ENCODE measurements at places on chromosomes 3 and 15. TPM values are rescaled to one million over a fixed set of nuclear protein-coding genes. Genes with fewer than 3 reads are reported as not detected.
A peak's percentile ranks its signal among the peaks of the same experiment; 100 is the strongest.

GRCh38 chr15:59115047-59115446 lies 10.1 kb downstream of the CCNB2 start:
- DNase-seq = no peak

DNA sequence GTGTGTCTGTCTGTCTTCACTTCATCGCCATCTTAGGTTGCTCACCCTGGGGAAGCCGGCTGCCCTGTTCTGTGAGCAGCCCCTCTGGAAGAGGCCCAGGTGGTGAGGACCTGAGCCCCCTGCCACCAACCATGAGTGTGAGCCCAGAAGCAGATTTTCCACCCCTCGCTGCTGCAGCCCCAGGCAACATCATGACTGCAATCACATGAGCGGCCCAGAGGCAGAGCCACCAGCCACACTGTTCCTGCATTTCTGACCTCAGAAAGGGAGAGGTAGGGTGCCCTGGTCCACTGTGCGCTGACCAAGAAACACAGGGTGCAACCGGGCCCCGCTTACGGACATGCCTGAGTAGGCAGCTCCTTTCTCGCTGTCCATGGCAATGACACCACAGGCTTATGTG lies 92.3 kb upstream of the IQSEC1 start:
- no peak for DNase-seq

DNA sequence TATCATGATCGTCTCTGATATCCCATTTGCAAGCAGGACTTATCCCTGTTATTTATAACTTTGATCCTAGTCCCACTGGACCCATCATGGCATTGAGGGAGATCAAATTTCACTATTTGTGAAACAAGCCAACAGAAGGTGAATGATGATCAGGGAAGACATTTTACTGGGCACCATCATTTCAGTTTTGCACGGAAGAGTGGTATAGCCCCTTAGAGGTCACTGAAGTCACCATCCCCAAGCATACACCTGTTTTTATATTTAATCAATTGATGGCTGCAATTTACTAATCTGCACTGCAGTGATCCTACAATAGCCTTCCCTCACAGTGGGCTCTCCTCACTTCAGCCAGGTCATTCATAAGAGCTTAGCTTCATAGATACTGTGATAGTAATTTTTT lies 132.4 kb downstream of the FHIT start:
- DNase-seq = no peak

GRCh38 chr3:170417090-170417489 lies 1.6 kb upstream of the CLDN11 start:
- no peak for DNase-seq

DNA sequence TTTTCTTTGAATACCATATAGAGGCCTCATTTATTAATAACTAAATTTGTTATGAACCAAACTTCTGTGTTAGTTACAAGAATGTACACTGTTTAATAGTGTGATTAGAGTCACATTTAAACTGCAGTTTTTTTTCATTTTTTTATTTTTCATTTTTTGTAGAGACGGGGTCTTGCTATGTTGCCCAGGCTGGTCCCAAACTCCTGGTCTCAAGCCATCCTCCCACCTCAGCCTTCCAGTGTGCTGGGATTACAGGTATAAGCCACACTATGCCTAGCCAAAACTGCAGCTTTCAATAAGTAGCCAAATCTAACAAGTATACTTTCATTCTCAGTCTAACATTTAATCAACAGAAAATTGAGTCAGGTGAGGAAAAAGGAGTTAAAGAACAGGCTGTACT lies 10.2 kb upstream of the ATP11B start:
- no peak for DNase-seq

- DNase-seq = no peak
Observed at GRCh38 chr15:43776101-43776717, 557 bp downstream of the ELL3 start.

- DNase-seq = no peak
Observed at GRCh38 chr3:73148206-73148605, 86.7 kb downstream of the EBLN2 start.

DNA sequence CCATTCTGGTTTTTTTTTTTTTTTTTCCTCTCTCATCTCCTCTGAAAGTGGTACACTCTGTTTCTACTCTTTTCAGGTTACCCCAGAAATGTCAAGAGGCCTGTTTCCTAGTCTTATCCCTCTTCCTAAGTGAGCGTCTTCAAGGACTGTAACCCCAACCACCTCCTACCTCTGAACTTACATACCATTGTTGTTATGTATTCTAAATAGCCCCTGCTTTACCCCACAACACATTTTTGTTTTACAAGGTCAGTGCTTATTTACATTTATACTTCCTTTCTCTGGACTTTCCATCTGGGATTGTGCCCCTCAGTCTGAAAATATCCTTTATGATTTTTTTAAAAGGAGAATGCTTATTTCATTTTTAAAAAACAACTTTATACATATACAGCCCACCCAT lies 38.8 kb downstream of the PTH1R start:
- no peak for DNase-seq

DNA sequence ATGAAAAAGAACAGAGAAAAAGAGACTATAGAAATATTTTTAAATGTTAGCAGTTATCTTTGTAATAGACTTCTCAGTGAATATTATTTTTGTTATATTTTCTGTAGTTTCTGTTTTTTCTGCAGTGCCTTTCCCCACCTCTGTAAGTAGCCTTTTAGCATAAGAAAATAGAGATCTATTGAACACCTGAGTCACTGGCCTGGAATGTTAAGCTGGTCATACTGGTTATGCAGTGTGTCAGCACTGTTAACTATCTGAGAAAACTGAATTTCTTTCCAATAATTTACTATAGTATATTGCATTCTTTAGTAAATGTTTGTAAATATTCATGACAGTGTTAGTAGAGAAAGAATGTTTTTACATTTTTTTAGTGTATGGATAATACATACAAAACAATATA lies 79.8 kb downstream of the NECTIN3 start:
- peak; percentile 50 for DNase-seq

- DNase-seq = no peak
Observed at GRCh38 chr3:15653321-15653720, 51.8 kb downstream of the BTD start.

- no peak for DNase-seq
Observed at GRCh38 chr3:58666683-58667082, at the start of gene FAM3D. Gene FAM3D (minus strand): TSS chr3:58666774. CDS start chr3:58655563, 11,211 bp downstream.

The CLN6 gene
- 5.6 TPM for total RNA-seq
